ENCODE measurements at places on chromosomes 7 and 10.

DNA sequence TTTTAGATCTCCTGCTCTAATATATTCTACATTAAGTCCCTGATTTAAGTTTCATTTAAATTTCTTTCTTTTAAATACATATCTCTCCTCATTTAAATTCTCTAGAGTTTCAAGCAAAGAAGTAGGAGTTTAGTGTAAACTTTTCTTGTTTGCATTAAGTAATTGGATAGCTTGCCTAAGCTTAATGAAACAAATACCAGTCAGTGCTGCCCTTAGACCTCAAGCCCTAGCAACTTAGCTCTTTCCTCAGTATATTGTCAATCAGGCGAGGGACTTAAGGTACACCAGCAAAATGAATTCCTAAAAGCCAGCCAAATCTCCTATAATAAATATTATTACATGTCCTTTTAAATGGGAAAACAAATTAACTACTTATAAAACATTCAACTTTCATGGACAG lies 101.5 kb downstream of the CHCHD3 start:
- DNase-seq = no peak

DNA sequence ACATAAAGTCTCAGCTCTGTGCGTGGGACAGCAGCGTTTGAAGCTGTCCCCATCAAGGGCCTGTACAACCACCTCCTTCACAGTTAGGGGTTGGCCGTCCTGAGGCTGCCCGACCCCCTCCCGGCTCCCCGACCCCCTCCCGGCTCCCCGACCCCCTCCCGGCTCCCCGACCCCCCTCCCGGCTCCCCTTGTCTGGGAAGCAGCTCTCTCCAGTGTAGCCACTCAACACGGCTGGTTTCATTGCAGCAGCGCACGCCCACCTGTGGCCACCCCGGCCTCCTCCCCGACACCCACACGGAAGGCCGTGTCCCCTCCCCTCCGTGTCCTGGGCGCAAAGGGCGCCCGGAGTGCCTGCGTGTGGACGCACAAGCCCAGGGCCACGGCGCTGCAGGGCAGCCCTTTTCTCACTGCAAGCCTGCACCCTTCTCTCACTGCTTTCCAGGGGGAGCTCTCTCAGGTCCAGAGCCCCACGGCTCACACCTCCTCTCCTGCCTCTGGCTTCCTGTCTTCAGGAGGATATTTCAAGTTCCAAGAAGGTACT lies 20.9 kb upstream of the FAM20C start:
- DNase-seq = no peak

DNA sequence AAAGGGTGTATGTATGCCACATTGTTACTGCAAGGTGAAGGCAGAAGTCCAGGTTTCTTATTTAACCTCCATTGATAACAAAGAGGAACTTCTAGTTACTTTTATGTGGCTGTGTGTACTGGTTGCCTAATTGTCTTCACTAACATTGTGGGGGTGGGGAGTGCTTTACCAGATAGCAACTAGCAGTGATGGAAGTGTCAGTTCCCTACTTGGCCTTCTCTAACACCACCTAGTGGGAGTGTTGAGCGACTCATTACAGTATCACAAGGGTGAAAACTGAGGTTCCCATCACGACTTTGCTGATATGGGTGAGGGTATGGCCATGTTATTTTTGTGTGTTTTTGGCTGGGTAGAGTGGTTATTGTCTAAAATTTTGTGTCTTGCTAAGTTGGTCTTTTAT lies 274.4 kb downstream of the THSD7A start:
- DNase-seq = peak; percentile 45

GRCh38 chr7:11591943-11592342 lies 240.1 kb downstream of the THSD7A start:
- no peak for DNase-seq

- DNase-seq = no peak
Measured at GRCh38 chr7:119472408-119473038, 800.5 kb upstream of the KCND2 start.

GRCh38 chr7:74470504-74470903 lies 16.8 kb downstream of the GTF2IRD1 start:
- no peak for DNase-seq

Data from fibroblast of skin of right biceps (primary cell).